ENCODE measurements at places on chromosomes 6 and 20.

DNA sequence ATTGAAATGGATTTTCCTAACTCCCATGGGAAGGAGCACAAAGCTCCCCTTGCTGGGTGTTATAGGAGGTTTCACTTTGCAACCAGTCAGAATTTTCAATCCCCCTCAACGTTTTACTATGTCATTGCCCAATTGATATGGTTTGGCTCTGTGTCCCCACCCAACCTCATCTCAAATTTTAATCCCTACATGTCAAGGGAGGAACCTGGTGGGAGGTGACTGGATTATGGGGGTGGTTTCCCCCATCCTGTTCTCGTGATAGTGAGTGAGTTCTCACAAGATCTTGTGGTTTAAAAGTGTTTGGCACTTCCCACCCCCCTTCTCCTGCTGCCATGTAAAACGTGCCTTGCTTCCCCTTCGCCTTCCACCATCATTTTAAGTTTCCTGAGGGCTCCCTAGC, 62.9 kb downstream of the ZMYND8 start:
- peak; percentile 34 for DNase-seq

GRCh38 chr6:116682334-116682712, 1.3 kb downstream of the KPNA5 start:
- DNase-seq = no peak

- DNase-seq = no peak
Observed at GRCh38 chr6:13924949-13925881, at the start of gene RNF182. RNF182 (plus strand) TSS chr6:13924952; CDS start chr6:13977120, 52,168 bp downstream.

DNA sequence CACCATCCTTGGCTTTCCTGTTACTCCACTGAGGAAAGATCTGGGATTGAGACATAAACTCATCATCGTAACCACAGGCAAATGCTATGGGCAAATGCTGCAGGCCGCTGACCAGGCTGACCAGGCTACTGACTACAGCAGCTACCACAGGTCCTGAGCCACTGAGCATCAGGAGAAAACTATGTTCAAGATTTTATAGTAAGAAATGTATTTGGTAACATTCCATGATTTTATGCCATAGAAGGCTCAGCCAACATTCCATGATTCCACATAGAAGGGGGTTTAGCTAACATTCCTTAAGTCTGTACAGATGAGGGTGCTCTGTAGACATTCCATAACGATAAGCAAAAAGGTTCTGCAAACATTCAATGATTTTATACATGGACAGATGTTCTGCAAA, 16.1 kb upstream of the B4GALT5 start:
- no peak for DNase-seq

GRCh38 chr20:49981218-49982071, 1.3 kb upstream of the SNAI1 start:
- DNase-seq = no peak
